ENCODE measurements at places on chromosomes 6 and 20. TPM values are rescaled to one million over a fixed set of nuclear protein-coding genes. Genes with fewer than 3 reads are reported as not detected.

OOEP gene
- not detected for total RNA-seq

PSMF1 gene
- total RNA-seq = 14.8 TPM

TINAG gene
- not detected for total RNA-seq

WFDC2 gene
- total RNA-seq = not detected

ANGPT4 gene
- not detected for total RNA-seq

ADRM1 gene
- total RNA-seq = 83.8 TPM

PNPLA1 gene
- under 0.01 TPM for total RNA-seq

RAET1L gene
- total RNA-seq = not detected

SLC26A8 gene
- total RNA-seq = 0.14 TPM

PPP1R11 gene
- total RNA-seq = 10.4 TPM

FAM110A gene
- 1.00 TPM for total RNA-seq

DUSP15 gene
- not detected for total RNA-seq

KIF25 gene
- not detected for total RNA-seq

PPP1R3G gene
- total RNA-seq = 2.8 TPM

TMEM217 gene
- total RNA-seq = 4.0 TPM

PLN gene
- total RNA-seq = 0.28 TPM

DCBLD1 gene
- 50.5 TPM for total RNA-seq

FAM217A gene
- total RNA-seq = not detected

CLIC1 gene
- total RNA-seq = 547 TPM

KIF6 gene
- total RNA-seq = under 0.01 TPM

ARMH2 gene
- total RNA-seq = not detected

TREML1 gene
- total RNA-seq = not detected

ENPP4 gene
- total RNA-seq = 2.8 TPM

PAK5 gene
- not detected for total RNA-seq

ZNFX1 gene
- total RNA-seq = 28.1 TPM

PFDN6 gene
- total RNA-seq = 46.4 TPM

FAXC gene
- total RNA-seq = 0.55 TPM

TMC2 gene
- total RNA-seq = 0.18 TPM

TTBK1 gene
- not detected for total RNA-seq

C20orf141 gene
- total RNA-seq = 0.37 TPM

TNNC2 gene
- 1.00 TPM for total RNA-seq

HLA-G gene
- total RNA-seq = 0.14 TPM

ALDH5A1 gene
- 0.28 TPM for total RNA-seq

RRAGD gene
- 0.14 TPM for total RNA-seq

C6orf141 gene
- 3.0 TPM for total RNA-seq

CCN5 gene
- 5.0 TPM for total RNA-seq

HRH3 gene
- total RNA-seq = not detected

RIPOR2 gene
- 1.1 TPM for total RNA-seq

VGLL2 gene
- total RNA-seq = not detected

CPNE5 gene
- total RNA-seq = 0.55 TPM

ADGRF1 gene
- total RNA-seq = not detected

GCNT2 gene
- total RNA-seq = not detected

TSHZ2 gene
- 0.43 TPM for total RNA-seq

VNN1 gene
- under 0.01 TPM for total RNA-seq

CTCFL gene
- not detected for total RNA-seq

EYA2 gene
- total RNA-seq = 0.14 TPM

TAF8 gene
- total RNA-seq = 12.6 TPM

SLC17A3 gene
- total RNA-seq = not detected

CALHM4 gene
- total RNA-seq = not detected

FAM83C gene
- total RNA-seq = not detected

CDH4 gene
- total RNA-seq = 0.18 TPM

HSPA1L gene
- 1.7 TPM for total RNA-seq

Measured in smooth muscle cell of bladder (primary cell).